ENCODE measurements at places on chromosomes 3 and 15.

- no peak overlapping the region for H3K27ac ChIP-seq
- DNase-seq = no peak
- no peak overlapping the region for H3K4me3 ChIP-seq
- H3K27me3 ChIP-seq = no peaks in the 10 kb centered on the region
These were observed 234.2 kb upstream of the MCTP2 start for GRCh38 chr15:93997071-93997658.

GRCh38 chr15:91593067-91593466, 260.4 kb upstream of the SLCO3A1 start:
- no peaks in the 10 kb centered on the region for H3K4me1 ChIP-seq
- DNase-seq = no peak
- no peaks in the 10 kb centered on the region for H3K36me3 ChIP-seq
- H3K27me3 ChIP-seq = no peaks in the 10 kb centered on the region
- no peak overlapping the region for H3K27ac ChIP-seq
- no peak overlapping the region for H3K4me3 ChIP-seq

DNA sequence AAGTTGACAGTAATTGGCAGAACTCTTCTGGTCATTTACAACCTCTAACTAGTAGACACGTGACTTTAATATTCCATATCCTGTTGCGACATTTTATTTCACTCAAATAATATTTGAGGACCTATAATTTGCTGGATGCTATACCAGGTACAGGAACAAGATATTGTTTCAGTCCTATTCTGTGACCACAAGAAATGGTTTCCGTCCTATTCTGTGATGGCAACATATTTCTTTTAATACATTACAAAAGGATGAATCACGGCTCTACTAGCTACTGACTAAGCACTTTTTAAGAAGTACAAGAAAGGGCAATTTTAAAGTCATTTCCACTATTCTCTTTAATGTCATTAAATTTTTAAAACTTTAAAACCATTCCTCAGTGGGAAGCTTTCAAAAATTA, 400.2 kb downstream of the CNTN3 start:
- H3K4me3 ChIP-seq = no peak overlapping the region
- no peak overlapping the region for H3K27ac ChIP-seq
- no peaks in the 10 kb centered on the region for H3K4me1 ChIP-seq
- no peak for DNase-seq

GRCh38 chr3:85939074-85939482, 980.3 kb downstream of the CADM2 start:
- H3K27ac ChIP-seq = no peak overlapping the region
- no peaks in the 10 kb centered on the region for H3K36me3 ChIP-seq
- H3K4me1 ChIP-seq = no peaks in the 10 kb centered on the region
- no peak for DNase-seq
- H3K27me3 ChIP-seq = no peaks in the 10 kb centered on the region
- no peak overlapping the region for H3K4me3 ChIP-seq

DNA sequence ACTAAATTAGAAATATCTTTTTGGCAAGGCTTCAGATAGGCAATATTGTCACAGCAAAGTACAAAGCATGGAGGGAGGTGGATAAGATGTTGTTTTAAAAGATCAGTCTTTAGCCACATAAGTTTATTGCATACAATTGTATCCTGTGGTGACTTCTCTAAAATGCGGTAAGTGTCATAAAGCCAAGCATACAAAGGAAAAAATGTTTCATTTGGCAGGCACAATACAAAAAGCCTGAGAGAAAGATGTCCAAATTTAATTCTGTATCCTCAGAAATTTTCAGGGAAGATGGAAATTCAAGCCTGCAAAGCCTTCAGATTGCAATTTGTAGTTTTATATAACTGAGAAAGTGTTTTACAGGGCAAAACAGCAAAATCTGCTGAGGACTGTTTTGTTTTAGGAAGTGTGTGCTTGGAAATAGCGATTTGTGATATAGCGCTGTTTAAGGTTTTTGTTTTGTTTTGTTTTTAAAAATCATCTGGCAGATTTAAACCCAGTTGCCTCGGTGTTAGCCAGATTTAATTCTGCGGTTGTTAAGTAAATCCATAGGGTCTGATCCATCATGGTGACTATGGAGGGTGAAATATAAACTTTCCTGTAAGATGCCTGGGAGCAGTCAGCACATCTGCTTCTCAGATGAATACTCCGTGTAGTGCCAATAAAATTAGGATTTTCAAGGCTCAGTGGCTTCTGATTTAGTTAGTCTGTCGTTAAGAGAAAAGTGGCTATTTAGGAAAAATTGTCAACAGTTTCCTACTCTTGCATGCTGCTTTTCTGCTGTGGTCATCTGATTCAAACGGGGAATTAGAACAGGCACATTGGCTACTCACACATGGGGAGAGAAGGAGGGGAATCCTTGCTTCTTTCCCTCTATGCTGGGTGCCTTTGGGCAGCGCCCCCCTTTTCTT, 8.0 kb downstream of the KAT2B start:
- peaks cover 28% of the 10 kb centered on the region for H3K4me1 ChIP-seq
- H3K36me3 ChIP-seq = no peaks in the 10 kb centered on the region
- peak overlapping the region; percentile 26 for H3K27ac ChIP-seq
- no peak for DNase-seq
- no peaks in the 10 kb centered on the region for H3K27me3 ChIP-seq
- H3K4me3 ChIP-seq = peak overlapping the region; percentile 42

GRCh38 chr3:196971094-196971698, 2.6 kb upstream of the PIGZ start:
- H3K36me3 ChIP-seq = no peaks in the 10 kb centered on the region
- no peak for DNase-seq
- peaks cover 7% of the 10 kb centered on the region for H3K4me1 ChIP-seq
- no peaks in the 10 kb centered on the region for H3K27me3 ChIP-seq

- no peaks in the 10 kb centered on the region for H3K27me3 ChIP-seq
- no peak overlapping the region for H3K27ac ChIP-seq
- peaks cover 17% of the 10 kb centered on the region for H3K36me3 ChIP-seq
These were observed 5.8 kb downstream of the TLE3 start for GRCh38 chr15:70091726-70092463.

- no peak for DNase-seq
- no peak overlapping the region for H3K4me3 ChIP-seq
- peaks cover 13% of the 10 kb centered on the region for H3K36me3 ChIP-seq
- H3K27ac ChIP-seq = no peak overlapping the region
These were observed 28.5 kb downstream of the MFSD1 start for GRCh38 chr3:158830391-158830790.

DNA sequence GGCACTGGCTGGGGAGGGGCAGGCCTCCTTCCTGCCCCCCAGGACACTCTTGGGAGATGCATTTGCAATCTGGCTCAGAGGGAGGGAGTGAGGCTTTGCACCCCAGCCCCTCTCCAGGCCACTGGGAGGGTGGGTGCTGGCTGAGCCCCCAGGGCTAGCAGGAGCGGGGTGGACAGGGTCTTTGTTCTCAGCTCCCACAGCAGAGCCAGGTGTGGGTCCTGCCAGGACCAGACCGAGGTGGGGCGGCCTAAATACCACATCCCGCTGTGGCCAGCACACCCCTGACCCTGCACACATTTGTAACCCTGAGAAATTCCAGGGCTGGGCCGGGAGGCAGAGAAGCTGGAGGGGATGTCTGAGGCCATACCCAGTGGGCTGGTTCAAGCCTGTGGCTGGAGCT, 41.0 kb downstream of the STARD5 start:
- H3K36me3 ChIP-seq = no peaks in the 10 kb centered on the region
- H3K4me1 ChIP-seq = no peaks in the 10 kb centered on the region
- H3K4me3 ChIP-seq = no peak overlapping the region
- no peak overlapping the region for H3K27ac ChIP-seq
- no peak for DNase-seq
- H3K27me3 ChIP-seq = no peaks in the 10 kb centered on the region

GRCh38 chr3:88775026-88775690, 332.3 kb upstream of the EPHA3 start:
- H3K27me3 ChIP-seq = no peaks in the 10 kb centered on the region
- no peak overlapping the region for H3K4me3 ChIP-seq
- H3K36me3 ChIP-seq = no peaks in the 10 kb centered on the region

DNA sequence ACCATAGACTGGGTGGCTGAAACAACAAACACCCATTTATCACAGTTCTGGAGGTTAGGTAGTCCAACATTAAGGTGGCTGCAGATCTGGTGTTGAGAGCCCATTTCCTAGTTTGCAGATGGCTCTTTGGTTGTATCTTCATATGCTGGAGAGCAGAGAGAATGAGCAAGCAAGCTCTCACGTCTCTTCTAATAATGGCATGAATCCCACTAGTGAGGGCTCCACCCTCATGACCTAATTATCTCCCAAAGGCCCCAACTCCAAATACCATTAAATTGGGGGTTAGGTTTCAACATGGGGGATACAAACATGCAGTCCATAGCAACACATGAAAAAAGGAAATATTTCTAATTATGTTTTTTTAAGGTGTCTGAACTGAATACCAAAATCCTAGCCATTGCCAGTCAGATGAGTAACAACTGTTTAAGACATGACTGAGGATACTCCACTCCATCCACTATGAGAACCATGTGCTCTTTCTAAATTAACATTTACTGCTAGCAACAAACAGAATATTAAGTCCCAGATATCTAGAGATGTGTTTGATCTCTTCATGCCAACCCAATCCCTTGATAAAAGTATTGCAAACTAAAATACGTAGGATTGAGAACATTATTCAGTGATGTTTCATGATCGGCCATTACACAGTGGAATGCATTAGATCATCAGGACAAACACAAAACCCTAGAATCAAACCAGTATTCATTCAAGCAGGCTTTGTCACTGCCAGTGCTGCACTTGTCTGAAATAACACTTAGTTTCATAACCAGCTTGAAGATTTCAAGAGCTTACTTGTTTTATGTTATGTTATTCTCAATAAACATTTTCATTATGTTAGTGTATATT, 340.3 kb downstream of the SLC9A9 start:
- no peak for DNase-seq
- H3K36me3 ChIP-seq = no peaks in the 10 kb centered on the region
- H3K4me1 ChIP-seq = no peaks in the 10 kb centered on the region
- H3K4me3 ChIP-seq = no peak overlapping the region

- H3K27me3 ChIP-seq = no peaks in the 10 kb centered on the region
- no peaks in the 10 kb centered on the region for H3K4me1 ChIP-seq
- no peak for DNase-seq
- no peak overlapping the region for H3K27ac ChIP-seq
- H3K4me3 ChIP-seq = no peak overlapping the region
These were observed 6.7 kb upstream of the CCR1 start for GRCh38 chr3:46214751-46215352.

- H3K27me3 ChIP-seq = no peaks in the 10 kb centered on the region
- no peak for DNase-seq
- no peak overlapping the region for H3K4me3 ChIP-seq
- H3K36me3 ChIP-seq = no peaks in the 10 kb centered on the region
These were observed 70.3 kb downstream of the NUP210 start for GRCh38 chr3:13349823-13350222.

GRCh38 chr3:69443457-69443920, 57.6 kb upstream of the FRMD4B start:
- H3K36me3 ChIP-seq = no peaks in the 10 kb centered on the region
- no peaks in the 10 kb centered on the region for H3K4me1 ChIP-seq
- DNase-seq = no peak
- no peak overlapping the region for H3K4me3 ChIP-seq
- no peaks in the 10 kb centered on the region for H3K27me3 ChIP-seq
- H3K27ac ChIP-seq = no peak overlapping the region

DNA sequence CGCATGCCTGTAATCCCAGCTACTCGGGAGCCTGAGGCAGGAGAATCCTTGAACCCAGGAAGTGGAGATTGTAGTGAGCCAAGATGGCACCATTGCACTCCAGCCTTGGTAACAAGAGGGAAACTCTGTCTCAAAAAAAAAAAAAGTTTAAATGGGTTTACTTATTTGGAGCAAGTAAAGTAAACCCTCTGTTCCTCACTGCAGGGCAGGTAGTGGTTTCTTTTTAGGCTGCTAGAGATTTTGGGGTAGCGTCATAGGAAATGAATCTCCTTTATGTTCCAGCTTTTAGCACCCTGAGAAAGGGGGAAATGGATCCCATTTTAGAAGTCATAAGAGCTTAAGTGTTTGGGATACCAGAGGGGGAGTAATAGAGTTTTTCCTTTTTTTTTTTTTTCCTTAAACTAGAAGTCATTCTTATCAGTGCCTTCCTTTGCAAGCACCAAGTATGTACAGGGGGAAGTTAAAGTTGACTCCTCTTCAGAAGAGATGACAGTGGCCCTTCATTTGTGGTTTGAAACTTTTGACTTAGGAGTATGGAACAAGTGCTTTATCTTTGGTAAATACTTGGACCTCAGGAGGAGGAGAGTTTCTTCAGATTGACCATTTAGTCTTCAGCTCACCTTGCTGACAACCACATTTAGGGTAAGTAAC, 8.0 kb downstream of the PXK start:
- DNase-seq = no peak
- no peaks in the 10 kb centered on the region for H3K36me3 ChIP-seq
- no peak overlapping the region for H3K27ac ChIP-seq
- H3K4me3 ChIP-seq = no peak overlapping the region

DNA sequence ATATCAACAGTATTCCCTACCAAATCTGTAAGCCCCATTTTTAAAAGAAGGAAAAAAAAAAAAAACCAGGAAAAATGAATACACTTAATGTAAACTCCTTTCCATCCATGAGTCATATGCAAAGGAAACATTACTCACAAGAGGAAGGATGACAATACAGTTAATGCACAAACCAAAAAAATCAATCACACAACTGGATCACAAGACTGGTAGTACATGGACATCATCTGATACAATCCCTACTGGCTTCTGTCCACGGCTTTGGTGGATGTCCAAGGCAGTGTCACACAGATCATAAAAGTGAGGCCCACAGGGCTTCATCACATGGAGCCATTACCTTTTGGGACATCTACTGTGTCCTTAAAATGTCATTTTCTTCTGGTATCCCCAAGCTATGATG, 44.0 kb downstream of the SUCLG2 start:
- no peak for DNase-seq
- peaks cover 12% of the 10 kb centered on the region for H3K36me3 ChIP-seq

DNA sequence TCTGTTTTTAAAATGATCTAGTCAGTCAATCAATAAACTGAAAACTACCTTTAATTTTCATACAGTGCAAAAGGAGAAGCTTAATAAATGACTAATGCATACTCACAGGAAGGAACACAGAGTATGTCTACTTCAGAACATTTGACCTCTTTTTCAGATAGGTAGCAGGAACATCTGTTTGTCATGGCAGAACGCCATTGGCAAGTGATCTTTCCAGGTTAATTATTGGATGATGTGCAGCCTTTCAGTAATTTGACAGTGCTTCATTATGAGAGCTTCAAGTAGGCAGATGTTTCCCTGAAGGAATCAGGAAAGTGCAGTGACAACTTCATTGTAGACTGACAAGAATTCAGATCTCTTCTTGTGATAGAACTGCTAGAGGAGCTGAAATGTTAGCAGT, 325.0 kb downstream of the OTOL1 start:
- no peaks in the 10 kb centered on the region for H3K4me1 ChIP-seq
- H3K27me3 ChIP-seq = no peaks in the 10 kb centered on the region
- no peak overlapping the region for H3K27ac ChIP-seq
- DNase-seq = no peak

DNA sequence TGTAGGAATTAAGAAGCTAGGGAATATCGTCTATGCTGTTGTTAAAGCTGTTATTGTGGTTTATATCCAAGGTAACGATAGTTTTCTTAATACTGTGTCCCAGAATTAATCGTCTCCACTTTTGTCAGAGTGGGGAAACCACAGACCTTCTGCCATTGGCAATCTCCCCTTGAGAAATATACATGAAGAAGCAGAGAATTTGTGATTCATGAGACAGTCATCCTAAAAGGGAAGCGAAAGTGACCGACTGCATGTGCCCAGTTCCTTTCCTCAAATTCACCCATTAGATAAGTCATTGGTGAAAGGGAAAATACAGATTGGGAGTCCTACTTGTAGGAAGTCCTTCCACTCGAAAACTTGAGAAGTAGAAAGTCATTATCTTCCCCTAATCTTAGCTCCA, 26.6 kb downstream of the DIPK2A start:
- no peak for DNase-seq
- no peaks in the 10 kb centered on the region for H3K36me3 ChIP-seq
- H3K4me1 ChIP-seq = no peaks in the 10 kb centered on the region
- no peak overlapping the region for H3K4me3 ChIP-seq
- H3K27ac ChIP-seq = no peak overlapping the region
- H3K27me3 ChIP-seq = no peaks in the 10 kb centered on the region

Data from thoracic aorta (tissue), 2 donors.